Neural crest cell (in vitro differentiated cells): ENCODE measurements at places on chromosomes 1 and 21. TPM values are rescaled to one million over a fixed set of nuclear protein-coding genes. Genes with fewer than 3 reads are reported as not detected.

The DTL gene
- total RNA-seq, result 73.3 and 82.4 TPM in 2 replicates

The KRTAP21-2 gene
- total RNA-seq, result not detected in 2 replicates

The RBM11 gene
- 0.36 and 0.65 TPM in 2 replicates for total RNA-seq

The HSD11B1 gene
- not detected in 2 replicates for total RNA-seq

- no peak for DNase-seq
Observed at GRCh38 chr1:25651824-25652741, 35.5 kb downstream of the MAN1C1 start.

DNA sequence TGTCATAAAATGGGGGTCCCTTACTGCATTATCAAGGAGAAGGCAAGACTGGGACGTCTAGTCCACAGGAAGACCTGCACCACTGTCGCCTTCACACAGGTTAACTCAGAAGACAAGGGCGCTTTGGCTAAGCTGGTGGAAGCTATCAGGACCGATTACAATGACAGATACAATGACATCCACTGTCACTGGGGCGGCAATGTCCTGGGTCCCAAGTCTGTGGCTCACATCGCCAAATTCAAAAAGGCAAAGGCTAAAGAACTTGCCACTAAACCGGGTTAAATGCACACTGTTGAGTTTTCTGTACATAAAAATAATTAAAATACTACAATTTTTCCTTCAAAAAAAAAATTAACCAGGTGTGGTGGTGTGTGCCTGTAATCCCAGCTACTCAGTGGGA is 22.1 kb downstream of the RASSF5 start:
- no peak for DNase-seq

DNA sequence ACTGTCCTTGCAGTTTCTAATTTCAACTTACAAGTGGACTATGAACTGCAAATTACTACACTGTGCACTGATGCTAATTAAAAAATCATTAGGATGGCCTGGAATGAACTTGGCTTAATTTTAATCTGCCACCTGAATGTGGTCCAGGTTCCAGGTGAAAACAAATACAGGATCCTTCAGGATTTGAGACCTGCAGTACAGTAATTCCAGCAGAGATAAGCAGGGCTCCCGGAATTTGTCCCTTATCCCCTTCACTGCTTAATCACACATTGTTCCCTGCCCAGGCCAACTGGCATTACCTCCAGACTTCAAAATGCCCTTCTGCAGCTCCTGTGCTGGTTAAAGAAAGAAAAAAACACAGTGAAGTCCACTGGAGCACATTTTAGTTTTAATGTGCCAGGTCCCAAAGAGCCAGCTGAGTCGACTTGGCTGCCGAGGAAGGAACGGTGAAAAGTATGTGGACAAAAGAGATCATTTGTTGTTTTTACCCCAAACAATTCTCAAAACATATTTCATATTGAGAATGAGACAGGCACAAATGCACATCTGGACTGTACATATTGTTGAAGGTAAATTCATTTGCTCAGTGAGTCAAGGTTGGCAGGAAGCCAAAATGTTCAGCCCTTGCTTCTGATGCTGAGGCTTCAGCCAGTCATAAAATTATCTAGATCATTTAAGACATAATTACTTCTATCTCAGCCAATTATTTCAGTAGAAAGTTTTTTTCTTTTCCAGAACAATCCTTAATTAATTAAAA is 28.3 kb downstream of the DEGS1 start:
- no peak for DNase-seq

DNA sequence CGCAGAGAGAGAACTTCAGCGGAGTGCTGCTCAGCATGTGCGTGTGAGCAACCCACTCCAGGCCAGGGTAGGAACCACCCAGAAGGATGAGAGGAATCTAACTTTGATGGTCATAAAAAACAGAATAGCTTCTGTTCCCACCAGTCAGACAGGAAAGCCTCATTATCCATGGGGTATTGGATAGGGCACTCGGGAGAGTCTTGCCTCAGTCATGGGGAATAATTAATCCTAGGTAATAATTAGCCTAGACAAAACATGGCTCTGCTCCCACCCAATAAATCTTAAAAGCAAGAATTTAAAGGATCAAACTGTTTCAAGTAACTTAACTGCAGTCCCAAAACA is 35.3 kb downstream of the LDLRAD1 start:
- DNase-seq, result no peak

GRCh38 chr1:109242387-109242786 is 7.0 kb upstream of the CELSR2 start:
- DNase-seq, result no peak

GRCh38 chr1:110340207-110340468 is 961 bp downstream of the RBM15 start:
- DNase-seq, result no peak
